ENCODE measurements at places on chromosomes 3 and 15.

DNA sequence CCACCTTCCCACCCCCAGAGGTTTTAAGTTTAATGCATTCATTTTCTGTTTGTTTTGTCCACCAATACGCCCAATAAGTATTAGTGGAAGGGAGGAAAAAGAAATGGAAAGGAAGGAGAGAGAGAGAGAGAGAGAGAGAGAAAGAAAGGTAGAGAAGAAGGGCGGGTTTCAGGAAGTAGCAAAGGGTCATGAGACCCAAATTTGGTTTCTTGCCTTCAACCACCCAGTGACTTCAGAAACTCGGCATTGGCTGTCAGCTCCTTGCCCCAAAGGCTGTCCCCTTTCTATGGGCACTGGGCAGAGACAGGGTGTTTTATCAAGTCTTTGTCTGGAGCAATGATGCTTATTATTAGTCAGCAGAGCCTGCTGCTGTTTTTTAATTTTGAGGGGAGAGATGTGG is 13.5 kb upstream of the NR1D2 start:
- no peak for DNase-seq

- no peak for DNase-seq
Measured at GRCh38 chr3:16768956-16769355, 115.8 kb upstream of the PLCL2 start.

GRCh38 chr3:157204431-157204830 is 44.5 kb upstream of the CCNL1 start:
- DNase-seq, result peak; percentile 37

GRCh38 chr15:69075440-69075839 is 60.9 kb downstream of the NOX5 start:
- no peak for DNase-seq

DNA sequence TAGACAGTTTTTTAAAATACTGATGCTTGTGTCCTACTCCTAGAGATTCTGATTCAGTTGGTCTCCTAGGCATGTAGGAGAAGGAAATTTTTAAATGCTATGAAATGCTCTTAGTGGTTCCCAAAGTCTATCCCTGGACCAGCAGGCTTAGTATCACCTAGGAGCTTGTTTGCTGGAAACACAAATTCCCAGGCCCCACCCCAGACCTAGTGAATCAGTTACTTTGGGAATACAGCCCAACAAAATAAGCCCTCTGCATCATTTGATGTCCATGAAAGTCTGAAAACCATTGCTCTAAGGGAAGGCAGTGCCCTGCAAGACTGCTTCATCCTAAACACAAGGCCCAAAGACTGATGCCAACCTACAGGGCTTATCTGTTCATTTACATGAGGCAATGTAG is 36.3 kb downstream of the CCNL1 start:
- peak; percentile 25 for DNase-seq

DNA sequence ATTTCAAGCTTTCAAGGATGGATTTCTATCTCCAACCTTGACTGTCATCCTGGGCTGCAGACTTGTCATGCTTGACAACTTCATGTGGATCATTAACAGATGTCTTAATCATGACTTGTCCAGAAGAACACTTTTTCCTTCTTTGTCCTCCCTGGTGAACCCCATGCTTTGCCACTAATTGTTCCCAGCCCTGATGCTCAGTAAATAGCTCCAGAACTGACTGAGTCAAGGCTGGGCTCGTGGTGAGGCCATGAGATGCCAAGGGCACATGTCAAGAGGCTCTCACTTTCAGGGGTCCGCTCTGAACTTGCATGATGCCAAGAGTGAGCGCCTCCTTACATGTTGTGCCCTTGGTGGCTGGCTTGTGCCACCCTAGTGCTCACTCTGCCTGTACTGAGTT is 48.9 kb upstream of the KY start:
- DNase-seq, result no peak

DNA sequence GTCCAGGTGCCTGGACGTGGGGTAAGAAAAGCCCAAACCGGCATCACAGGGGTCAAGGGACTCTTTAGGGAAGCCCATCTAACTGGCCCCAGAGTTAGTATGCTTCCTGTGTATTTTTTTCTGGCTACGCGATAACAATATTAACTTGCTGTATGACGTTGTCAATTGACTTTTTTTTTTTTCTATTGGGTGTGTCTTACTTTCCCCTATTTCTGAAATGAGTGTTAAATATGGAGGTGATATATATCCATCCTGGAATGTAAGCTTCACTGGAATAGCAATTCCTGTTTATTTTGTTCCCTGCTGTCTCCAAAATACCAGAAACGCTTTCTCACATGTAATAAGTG is 598 bp upstream of the GMNC start:
- DNase-seq, result no peak
